ENCODE measurements at places on chromosomes 3 and 15. TPM values are rescaled to one million over a fixed set of nuclear protein-coding genes. Genes with fewer than 3 reads are reported as not detected.
A peak's percentile ranks its signal among the peaks of the same experiment; 100 is the strongest.

GRCh38 chr15:69845159-69845558 is 252.6 kb downstream of the TLE3 start:
- DNase-seq = no peak

GRCh38 chr3:50536471-50537180 is 30.9 kb downstream of the C3orf18 start:
- peak; percentile 18 for DNase-seq

DNA sequence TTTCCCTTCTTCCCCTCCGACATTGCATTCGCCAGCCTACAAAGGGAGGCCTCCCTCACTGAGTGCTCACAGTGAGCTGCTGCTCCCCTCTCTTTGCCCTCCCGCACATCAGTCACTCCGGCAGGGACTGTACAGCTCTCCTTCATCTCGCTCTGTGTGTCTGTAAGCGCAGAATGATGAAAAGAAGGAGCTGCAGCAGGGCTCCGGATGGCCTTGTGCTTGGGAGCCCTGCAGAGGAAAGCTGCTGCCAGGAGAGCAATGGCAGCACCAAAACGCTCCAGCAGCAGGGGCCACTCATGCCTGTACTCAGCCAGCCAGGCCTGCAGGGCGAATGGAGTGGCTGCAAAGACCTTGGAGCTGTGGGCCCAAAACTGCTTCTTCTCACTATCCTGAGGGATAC is 107.0 kb upstream of the NSMCE3 start:
- DNase-seq = no peak

- no peak for DNase-seq
These were observed 28.2 kb downstream of the FLNB start for GRCh38 chr3:58036293-58037032.

DNA sequence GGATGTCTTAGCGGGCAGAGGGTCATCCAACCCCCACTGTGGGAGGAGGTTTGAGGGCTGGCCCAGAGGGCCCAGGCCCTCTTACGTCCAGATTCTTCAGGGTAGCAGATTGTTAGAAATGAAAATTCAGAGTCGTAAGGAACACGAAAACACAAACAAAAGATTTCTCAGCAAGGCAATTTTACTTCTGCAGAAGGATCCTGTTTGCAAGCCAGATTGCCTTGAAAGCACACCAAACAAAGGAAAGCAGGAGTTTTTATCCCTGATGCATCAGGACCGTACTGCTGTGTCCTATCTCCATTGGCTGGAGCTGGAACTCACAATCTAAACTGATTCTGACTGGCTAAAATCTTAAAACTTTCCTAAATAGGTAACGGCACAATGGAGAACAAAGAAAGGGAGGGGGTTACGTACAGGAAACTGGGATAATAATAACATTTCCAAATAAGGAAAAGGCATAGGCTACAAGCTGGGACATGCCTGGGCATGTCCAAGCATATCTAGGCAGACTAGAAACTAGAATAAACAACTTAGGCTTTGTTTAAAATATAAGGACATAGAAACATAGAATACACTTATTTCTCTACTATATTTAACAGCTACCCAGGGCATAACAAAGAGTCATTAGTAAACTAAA is 97.3 kb upstream of the C2CD4B start:
- DNase-seq = no peak

DNA sequence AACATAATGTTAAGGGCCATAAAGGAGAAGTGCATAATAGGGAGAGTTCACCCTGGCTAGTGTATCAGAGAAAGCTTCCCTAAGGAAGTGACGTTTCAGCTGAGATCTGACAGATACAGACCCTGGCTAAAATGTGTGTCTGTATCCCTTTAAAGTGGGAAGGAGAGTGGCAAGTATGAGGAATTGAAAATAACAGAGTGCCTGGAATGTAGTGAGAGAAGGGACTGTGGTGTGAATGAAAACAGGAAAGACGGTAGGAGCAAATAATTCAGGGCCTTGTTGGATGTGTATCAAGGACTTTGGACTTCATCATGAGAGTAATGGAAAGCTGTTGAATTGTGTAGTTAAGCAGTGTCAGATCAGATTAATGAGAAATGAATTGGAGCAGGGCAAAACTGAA is 30.5 kb downstream of the NEO1 start:
- no peak for DNase-seq

DNA sequence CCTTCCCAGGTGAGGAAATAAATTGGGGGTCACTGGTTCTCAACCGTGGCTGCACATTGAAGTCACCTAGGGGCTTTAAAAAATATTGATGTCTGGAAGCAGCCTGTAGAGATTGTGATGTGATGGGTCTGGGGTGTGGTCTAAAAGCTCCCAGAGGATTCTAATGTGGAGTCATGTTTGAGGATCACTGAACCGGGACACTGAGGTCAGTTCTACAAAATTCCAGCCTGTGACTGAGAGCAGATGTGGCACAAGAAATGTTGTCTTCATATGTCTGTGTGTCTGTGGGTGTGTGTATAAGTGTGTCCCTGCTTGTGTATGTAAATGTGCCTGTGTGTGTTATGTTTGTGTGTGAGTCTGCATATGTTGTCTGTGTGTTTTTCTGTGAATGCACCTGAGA is 79.9 kb downstream of the TLE3 start:
- no peak for DNase-seq

ARNT2 gene
- 9.4 TPM for total RNA-seq

All from fibroblast of the aortic adventitia (primary cell).